ENCODE measurements at places on chromosomes 3 and 15. TPM values are rescaled to one million over a fixed set of nuclear protein-coding genes. Genes with fewer than 3 reads are reported as not detected.

Gene SI
- total RNA-seq = 0.20 TPM

Gene ZDHHC19
- not detected for total RNA-seq

Gene DUOX2
- 0.08 TPM for total RNA-seq

Gene ACTC1
- total RNA-seq = not detected

Gene CTXN2
- total RNA-seq = not detected

Gene PEAK1
- 25.9 TPM for total RNA-seq

Gene DCBLD2
- total RNA-seq = 104 TPM

Gene SLC22A14
- total RNA-seq = not detected
